EH (cell line): ENCODE measurements at places on chromosomes 12 and 14.

- no peak for DNase-seq
Measured at GRCh38 chr12:67085699-67086098, 183.5 kb upstream of the CAND1 start.

- DNase-seq: no peak
Measured at GRCh38 chr14:42334931-42335330, 728.3 kb downstream of the LRFN5 start.

GRCh38 chr12:88237954-88238353 lies 95.8 kb downstream of the TMTC3 start:
- DNase-seq: peak; percentile 81

- no peak for DNase-seq
Measured at GRCh38 chr12:99130808-99131553, 485.9 kb downstream of the APAF1 start.

GRCh38 chr12:70094467-70094866 lies 148.8 kb upstream of the CNOT2 start:
- no peak for DNase-seq

DNA sequence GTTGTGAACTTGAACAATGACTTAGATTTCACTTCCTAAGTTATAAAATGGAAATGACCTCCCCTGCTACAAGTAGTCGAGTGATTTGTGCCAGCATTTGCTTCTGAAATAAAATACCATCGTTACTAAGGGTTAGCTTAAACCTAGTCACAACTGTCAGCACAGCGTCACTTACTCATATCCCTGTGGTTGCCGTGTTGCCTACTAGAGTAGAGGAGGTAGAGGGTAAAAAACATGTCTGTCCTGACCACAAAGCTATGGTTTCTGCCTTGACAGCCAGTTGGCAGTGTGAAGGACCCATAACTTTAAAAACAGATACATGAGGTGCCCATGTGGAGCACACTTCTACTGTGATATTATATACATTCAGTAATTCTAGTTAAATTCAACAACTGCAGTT lies 234.2 kb upstream of the RGS6 start:
- DNase-seq: no peak
